ENCODE measurements at places on chromosomes 4 and X. TPM values are rescaled to one million over a fixed set of nuclear protein-coding genes. Genes with fewer than 3 reads are reported as not detected.

Gene MAGEC1
- total RNA-seq, result not detected

DNA sequence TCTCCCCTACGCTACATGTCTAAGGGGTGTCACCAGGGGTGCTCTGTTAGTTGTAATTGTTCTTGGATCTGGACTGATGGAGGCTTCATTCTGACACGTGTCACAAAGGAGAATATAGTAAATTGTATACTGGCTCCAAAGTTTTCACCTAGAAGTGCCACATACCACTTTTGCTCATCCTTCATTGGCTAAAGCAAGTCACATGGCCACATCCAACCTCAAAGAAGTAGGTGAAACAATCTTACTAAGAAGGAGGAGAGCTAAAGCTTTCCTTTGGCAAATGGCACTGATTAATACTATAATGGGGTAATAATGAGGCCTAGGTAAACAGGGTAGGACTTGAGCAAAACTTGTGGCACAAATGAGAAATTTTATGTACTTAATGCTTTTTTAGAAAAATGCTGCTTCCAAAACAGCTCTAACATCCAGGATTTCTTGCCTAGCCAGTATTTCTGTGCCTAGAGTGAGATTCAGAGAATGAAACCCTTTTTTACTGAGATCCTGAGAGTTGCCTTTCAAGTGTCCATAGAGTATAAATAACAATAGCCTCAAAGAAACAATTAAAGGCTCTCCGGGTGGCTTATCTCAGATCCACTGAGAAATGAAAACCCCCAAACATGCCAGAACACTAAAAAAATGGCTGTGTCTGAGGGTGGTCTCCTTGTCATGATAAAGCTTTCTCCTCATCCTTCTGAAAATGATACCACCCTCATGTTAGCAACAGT is 34.7 kb downstream of the NHS start:
- no peak for DNase-seq

Gene SLC4A4
- 102 TPM for total RNA-seq

Gene PWWP3B
- 0.49 TPM for total RNA-seq

- DNase-seq, result no peak
Observed at GRCh38 chrX:19659929-19660328, 144.6 kb upstream of the MAP3K15 start.

All from mucosa of descending colon (tissue), 3 donors.